ENCODE measurements at places on chromosomes 3 and 15.

DNA sequence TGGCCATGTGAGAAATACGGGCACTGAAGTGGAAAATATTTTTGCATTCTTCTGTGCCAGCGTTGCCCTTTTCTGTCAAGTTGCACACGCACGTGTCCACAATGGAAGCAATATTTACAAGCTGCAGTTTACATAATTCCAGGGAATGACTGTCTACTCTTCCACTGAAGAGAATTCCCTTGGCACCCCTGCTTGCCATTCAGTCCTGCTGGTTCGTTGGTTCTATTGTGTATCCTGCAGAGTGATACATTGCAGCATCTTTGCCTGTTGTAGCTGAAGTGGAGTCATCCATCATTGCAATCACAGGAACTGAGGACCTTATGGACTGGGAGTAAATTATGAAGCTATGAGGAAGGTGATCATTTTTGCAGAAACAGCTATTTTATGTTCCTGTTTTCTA, 759.4 kb downstream of the ROBO2 start:
- no peak for DNase-seq

- no peak for DNase-seq
Measured at GRCh38 chr3:23455775-23456174, 252.6 kb downstream of the UBE2E2 start.

- DNase-seq: no peak
Measured at GRCh38 chr3:195543500-195544229, 540 bp upstream of the PPP1R2 start.

DNA sequence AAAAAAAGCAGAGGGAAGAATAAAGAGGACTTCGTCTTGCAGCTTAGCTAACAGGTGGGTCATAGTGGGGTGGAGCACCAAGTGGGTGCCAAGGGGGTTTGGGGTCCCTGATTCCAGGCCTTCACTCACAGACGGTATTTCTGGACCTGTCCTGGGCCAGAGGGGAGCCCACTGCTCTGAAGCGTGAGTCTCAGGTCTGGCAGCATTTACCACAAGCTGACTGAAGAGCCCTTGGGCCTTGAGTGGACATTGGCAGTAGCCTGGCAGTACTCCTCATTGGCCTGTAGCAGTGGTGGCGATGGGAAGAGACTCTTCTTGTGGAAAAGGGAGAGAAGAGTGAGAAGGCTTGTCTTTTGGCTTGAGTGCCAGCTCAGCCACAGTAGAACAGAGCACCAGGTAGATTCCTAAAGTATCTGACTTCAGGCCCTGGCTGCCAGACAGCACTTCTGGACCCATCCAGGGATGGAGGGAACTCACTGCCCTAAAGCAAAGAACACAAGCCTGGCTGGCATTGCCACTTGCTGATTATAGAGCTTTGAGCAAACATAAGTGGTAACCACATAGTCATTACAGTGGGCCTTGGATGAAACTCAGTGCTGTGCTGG, 72.9 kb downstream of the GLDN start:
- DNase-seq: no peak

DNA sequence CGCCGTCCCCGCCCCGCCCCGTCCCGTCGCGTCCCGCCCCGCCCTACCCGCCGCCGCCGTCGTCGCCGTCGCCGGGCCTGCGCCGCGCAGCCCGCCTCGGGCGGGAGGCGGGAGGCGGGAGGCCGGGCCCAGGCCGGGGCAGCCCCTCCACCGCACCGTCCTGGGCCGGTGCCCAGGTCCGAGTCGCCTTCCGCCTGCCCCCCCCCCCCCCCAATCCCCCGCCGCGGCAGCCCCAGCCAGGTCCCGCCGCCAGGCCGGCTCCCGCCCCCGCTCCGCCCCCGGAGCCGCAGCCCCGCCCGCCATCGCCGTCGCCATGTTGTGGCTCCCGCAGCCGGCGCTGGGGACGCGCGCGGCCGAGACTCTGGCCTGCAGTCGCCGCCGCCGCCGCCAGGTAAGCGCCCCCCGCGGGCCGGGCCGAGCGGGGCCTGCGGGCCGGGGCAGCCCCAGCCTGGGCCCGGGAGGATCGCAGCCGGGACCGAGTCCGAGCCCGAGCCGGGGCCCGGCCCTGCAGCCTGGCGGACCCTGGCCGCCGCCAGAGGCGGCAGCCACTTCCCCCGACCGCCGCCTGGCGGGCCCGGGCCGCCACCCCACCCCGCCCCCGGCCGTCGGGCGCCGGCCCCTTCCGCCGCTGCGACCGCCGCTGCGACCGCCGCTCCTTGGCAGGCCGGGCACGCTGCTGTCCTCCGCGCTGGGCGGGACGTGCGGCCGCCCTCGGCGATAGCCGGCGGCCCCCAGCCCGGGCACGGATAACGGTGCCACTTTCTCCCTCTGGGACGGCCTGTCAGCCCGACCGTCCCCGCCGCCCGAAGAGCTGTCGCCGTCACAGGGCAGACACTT, at the start of gene ZNF592:
Gene ZNF592 (plus strand): TSS at position 319 of the 837 bp plus-strand sequence. CDS start 34,084 bp downstream, outside the sequence.
- DNase-seq: no peak

GRCh38 chr3:184781801-184782200, 30.2 kb upstream of the VPS8 start:
- DNase-seq: no peak

DNA sequence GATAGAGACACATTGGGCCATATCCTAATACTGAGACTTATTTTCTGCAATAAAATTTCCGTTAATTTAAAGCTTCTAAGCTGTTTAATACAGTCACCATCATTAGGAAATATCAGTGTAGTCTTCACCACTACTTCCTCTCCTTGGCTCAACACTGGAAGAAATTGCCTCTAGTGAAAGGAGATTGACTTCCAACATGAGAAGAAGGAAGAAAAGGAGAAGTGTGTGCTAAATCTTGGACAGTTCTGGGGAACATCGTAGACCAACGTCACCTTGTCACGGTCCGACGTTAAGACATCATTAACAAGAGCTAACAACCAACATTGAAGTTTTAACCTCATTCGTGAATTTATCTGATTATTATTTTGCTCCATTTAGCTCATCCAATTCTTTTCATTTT, 987.0 kb upstream of the CFAP20DC start:
- no peak for DNase-seq

DNA sequence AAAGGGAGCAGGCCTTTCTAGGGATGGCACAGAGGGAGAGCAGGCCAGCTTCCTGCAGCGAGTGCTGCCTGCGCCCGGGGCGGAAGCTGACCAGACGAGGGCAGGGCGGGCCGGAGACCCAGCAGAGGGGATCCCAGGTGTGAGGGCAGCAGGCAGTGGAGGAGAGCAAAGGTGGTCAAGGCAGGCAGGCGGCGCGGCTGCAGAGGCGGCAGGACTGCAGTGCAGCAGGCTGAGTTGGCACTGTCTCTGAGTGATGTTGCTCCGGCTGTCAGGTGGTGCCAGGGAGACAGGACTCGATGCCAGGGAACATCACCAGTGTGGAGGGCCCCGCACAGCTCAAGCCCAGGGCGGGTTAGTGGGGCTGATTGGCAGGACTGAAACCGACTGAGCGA, 22.3 kb upstream of the PLXNA1 start:
- no peak for DNase-seq

DNA sequence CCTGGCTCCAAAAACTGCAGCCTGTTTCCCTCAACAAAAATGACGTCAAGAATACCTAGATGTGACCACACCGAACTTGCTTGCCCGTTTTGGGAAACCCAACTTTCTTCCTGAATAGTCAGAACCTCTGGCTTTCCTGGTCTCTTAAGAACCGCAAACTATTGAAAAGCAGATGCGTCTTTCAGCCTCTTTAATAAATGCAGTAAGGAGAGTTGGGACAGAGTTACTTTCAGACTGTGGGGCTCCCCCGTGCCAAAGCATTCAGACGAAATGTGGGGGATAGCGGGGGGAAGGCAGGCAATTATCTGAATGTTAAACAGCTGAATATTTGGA, 1.2 kb upstream of the PROK2 start:
- no peak for DNase-seq

DNA sequence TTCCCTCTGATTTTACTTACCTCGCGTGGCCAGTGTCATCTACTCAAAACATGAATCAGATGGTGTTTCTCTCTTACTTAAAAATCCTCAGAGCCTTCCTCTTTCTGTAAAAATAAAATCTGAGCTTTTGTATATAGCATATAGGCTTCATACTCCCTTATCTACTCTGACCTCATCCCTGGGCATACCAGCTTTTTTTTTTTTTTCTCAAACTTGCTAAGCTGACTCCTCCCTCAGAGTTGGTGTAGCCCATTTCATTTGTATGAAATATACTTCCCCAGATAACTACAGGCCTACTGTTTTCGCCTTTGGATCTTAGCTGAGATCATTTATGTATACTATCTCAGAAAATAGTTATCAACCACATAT, 648.9 kb upstream of the ALCAM start:
- no peak for DNase-seq

DNA sequence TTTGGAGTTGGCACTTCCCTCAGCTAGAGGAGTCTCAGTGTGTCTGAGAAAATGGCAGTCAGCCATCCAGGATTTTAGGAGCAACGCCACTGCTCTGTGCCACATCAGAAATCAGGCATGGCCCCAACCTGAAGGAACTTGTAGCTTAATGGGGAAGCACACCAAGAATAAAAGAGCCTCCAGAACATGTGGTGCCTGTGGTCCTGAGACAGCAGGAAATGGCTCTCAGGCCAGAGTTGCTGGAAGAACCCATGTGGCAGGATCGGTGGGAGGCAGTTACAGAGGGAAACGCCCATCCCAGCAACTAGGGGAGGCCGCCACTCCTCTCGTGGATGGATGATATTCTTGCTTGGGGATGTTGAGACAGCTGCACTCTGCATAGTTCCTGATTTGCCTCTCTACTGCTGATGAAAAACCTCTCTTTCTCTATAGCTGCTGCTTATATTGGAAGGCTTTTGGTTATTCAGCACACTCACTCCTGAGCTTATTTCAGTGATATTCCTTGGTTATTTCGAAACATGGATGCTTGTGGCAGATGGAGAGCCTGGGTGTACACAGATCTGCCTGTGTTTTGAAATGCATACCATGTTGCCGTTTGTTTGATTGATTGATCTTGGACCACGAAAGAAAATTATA, 52.4 kb downstream of the KLHL25 start:
- DNase-seq: no peak

DNA sequence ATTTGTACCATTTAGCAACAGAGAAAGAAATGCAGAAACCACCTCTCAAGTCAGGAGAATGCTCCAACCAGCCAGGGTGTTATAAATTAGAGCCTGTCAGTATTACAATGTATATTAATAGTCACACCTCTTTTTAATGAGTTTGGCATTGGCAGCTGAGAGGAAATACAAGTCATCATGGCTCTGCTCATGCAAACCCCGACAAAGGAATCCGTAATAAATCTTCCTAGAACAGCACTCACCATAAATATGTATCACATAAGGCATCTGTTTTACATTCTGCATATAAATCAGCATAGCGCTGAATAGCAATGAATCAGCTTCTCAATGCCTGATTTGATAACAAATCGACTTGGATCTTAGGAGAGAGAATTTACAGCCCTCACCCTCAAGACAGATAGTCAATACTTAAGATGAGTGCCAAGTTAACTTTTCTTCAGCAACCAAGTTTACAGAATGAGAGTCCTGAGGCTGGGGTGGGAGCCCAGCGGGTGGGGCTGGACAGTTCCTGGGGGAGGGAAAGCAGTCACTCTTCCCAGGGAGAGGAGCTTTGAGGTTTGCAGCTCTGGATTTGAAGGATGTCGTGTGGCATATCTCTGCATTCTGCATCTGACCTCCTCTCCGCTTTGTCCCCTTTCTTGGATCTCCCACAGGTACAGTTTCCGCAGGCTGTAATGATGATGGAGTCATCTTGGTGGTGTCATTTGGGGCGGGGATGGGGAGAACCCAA, 1034.4 kb upstream of the NR2F2 start:
- no peak for DNase-seq

GRCh38 chr3:183253528-183254486, 754 bp downstream of the B3GNT5 start:
- no peak for DNase-seq

DNA sequence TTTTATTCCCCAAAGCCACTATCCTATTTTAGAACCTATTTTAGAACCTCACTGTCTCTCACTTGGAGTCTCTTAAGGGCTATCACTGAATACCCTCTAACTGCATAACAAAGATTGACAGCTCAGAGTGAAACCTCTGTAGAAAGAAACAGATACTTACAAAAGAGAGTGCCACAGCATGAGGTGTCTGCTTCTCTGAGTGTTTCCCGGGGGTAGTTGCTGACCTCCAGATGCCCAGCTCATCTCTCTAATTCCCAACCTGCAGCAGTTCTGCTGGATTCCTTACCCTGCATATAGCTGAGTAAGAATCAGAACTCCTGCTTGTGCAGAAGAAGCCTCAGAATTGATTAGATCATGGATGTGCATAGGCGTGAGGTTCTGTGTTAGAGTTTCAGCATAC, 34.5 kb downstream of the P3H2 start:
- DNase-seq: no peak

GRCh38 chr15:57607570-57608000, 15.9 kb downstream of the MYZAP start:
- no peak for DNase-seq

DNA sequence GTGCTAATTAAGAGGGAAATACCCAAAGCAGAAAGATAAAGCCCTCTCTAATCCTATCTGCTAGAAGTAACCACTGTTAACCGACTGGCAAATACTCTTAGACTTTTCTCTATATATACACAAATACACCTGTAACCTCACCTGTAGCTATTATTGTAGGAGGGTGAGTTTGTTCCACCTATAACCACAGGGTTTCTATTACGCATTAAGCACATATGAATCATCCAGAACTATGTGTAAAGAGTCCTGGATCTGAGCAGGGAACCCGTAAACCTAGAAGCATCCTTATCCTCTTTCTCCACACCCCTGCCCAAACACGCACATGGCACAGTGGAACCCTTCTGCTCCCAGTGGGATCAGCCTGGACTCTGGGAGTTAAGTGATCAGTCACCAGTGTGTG, 172.8 kb upstream of the C2CD4B start:
- DNase-seq: no peak

GRCh38 chr15:92102395-92102755, 248.9 kb downstream of the SLCO3A1 start:
- DNase-seq: no peak

DNA sequence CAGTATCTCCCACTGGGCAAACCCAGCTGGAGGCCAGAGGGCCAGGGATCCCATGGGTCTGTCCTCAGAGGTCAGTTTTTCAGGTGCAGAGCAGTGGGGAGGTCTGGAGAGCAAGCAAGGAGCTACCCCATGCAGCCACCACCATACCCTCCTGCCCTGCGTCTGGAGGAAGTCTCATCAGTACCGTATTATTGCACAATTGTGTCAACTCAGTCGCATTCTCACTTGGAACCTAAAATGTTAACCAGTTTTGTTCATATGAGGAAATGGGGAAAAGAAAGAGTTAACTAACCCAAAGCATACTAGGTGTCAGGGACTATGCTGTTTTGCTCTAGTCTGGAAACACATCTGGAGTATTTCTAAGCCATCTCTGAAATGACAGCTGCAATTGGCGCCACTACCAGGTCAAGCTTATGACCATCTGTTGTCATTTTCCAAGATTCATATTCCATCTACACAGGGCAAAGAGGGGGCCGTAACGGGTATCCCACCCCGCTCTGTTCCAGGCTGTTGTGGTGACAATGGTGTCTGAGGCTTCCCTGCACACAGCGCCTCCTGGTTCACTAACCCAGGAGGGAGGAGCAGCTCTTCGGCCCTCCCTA, 16.9 kb upstream of the APBA2 start:
- no peak for DNase-seq

- DNase-seq: no peak
Measured at GRCh38 chr3:196501316-196502044, 2.1 kb downstream of the RNF168 start.
